Cerebellar nuclear complex (tissue), 1 donor: ENCODE measurements at places on chromosomes 13 and 19.

- no peak for DNase-seq
These were observed 24.9 kb downstream of the SIGLEC7 start for GRCh38 chr19:51166846-51167490.

- no peak for DNase-seq
These were observed 14.9 kb downstream of the LAIR2 start for GRCh38 chr19:54517483-54517882.

- DNase-seq = no peak
These were observed 8.0 kb upstream of the CCER2 start for GRCh38 chr19:38919837-38920601.

GRCh38 chr13:30877335-30877734 lies 28.7 kb upstream of the MEDAG start:
- DNase-seq = no peak

DNA sequence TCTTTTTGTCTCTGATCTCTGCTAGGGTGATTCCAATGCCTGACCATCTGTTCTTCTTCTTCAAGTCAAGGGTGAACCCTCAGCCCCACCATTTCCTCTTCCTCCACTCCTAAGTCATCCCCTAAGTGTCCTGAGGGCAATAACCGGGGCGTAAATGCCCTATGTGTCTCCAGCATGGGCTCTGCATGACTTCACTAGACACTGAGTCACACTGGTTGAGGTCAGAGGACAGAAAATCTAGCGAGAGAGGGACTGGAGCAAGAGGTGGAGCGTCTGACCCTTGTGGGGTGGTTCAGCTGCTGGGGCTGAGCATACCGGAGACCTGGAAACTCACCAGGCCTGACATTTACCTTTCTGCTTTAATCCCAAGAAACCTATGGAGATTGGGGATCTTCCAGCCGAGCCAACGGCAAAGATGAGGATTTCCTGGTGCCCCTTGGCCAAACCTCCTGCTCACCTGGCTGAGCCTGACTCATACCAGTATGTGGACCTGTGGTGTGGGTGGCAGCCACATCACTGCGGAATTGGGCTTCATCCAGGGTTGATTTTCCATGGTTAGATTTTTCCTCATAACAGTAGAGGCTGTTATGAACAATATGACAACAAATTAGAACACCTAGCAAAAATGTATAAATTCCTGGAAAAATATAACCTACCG lies 26.9 kb downstream of the SCGB2B2 start:
- DNase-seq = no peak

DNA sequence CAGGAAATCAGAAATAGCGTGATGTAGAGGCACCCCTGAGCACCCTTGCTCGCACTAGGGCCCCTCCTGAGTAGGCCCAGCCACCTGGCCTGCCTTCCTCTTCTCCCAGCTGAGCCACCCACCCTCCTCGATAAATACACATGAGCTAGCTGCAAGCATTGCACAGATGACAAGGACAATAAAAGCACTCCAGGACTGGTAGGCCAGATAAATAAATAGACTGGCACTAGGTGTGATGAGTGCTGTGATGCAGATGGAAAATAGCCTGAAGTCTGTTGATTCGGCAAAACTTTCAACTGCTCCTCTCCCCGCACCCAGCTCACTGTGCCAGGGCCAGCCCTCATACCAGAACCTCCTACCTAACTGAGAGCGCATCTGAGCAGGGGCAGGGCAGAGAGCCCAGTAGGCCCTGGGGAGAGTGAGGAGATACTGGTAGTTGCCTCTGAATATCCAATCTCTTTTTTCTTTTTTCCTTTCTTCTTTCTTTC lies 54.5 kb upstream of the GPI start:
- DNase-seq = no peak

DNA sequence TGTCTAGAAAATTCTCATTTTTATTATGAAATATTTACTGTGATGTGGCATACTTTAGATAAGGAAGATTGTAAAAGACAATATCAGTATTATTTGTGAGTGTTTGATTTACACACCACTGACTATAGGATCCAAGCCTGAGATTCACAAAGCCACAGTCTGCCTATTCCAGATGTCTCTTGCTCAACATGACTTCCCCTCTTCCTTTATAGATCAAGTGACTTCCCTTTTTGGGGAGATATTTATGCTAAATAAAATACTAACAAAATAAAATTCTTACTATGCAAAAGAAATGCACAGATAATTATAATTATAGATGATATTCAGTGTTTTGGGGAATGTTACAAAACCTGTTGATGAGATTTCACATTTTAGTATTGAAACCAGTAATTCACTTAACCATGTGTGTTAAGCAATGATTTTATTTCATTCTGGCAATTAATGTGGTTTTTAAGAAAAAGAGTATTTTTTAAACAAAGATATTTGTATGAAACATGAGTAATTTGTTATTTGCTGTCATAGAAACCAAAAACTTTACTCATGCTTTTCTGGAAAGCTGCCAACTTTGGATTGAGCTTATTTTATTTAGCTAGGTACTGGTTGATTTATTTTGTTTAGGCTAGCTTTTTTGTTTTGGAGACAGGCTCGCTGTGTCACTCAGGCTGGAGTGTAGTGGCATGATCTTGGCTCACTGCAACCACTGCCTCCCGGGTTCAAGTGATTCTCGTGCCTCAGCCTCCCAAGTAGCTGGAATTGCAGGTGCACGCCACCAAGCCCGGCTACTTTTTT lies 13.7 kb upstream of the GPR183 start:
- no peak for DNase-seq

DNA sequence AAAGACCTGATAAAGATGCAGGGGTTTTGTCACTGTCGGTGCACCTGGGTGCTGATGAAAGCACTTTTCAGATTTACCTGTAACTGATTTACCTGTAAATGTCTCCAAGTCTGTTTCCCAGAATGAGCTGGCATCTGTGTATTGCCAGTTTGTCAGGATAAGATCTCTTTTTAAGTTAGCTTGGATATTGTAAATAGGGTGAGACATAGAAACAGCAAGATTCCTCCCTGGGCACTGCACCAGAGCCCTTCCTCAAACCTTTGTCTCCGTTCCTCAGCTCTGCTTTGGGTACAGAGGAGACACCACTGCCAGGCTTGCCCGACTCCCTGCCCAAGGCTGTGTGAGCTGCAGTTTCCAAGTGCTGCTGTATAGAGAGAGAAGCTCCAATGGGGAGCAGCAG lies 158.6 kb downstream of the TNFRSF19 start:
- DNase-seq = no peak

DNA sequence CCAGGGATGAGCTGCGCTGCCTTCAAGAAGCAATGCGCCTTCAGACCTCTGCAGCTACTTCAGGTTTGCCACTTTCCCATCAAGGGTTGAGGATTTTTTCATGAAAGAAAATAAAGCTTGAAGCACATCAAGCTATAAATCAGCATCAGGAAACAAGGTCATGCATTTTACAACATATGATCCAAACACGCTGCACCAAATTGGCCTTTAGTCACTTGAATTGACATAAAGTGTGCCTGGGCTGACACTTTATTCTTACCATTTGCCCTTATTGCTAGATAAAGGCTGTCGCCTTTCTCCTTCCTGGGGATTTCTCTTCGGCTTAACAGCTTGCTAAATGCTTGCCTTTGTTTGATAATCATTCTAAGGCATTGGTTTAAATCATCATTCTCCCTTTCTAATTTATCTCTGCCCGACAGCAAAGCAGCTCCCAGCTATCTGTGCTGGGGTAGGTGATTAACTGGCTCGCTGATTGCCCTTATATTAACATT lies 87.7 kb downstream of the LHFPL6 start:
- DNase-seq = no peak

DNA sequence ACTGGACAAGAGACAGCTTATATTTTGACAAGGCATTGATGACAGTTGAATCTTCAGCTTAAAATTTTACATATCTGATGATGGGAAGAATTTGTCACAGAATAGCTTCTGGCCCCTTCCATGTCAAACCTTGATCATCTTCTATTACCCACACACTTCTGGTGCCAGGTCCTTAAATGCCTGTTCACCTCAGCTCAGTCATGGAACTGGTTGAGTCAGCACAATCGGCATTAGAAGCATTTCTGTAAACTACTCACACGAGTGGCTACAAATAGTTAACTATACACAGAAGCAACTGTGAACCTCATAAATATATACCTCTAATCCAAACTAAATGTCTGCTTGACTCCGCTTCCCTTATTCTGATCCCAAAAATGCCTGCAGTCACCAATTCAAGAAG lies 161.2 kb downstream of the FOXO1 start:
- DNase-seq = no peak

DNA sequence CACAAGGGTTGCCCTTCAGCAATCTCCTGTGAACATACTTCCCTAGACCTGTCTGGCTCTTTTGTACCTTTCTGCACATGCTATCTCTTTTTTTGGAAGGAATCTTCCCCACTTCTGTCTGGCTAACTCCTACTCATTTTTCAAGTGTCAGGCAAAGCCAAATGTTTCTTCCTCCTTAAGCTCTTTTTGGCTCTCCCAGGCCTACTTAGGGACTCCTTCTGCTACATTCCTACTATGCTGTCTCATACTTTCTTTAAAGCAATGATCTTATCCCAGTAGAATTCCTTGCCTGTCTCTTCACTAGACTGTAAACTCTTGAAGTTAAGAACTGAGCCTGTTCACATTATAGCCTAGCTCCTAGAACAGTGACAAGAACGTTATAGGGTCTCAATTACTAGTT lies 114.9 kb upstream of the WASF3 start:
- no peak for DNase-seq

- DNase-seq = no peak
These were observed 16.4 kb downstream of the PEPD start for GRCh38 chr19:33505148-33505547.

- no peak for DNase-seq
These were observed 583.7 kb upstream of the SPRY2 start for GRCh38 chr13:80924596-80924995.

- no peak for DNase-seq
These were observed 22.7 kb upstream of the KCTD15 start for GRCh38 chr19:33773704-33774624.

- no peak for DNase-seq
These were observed 1661.6 kb downstream of the SLITRK1 start for GRCh38 chr13:82220641-82221040.

DNA sequence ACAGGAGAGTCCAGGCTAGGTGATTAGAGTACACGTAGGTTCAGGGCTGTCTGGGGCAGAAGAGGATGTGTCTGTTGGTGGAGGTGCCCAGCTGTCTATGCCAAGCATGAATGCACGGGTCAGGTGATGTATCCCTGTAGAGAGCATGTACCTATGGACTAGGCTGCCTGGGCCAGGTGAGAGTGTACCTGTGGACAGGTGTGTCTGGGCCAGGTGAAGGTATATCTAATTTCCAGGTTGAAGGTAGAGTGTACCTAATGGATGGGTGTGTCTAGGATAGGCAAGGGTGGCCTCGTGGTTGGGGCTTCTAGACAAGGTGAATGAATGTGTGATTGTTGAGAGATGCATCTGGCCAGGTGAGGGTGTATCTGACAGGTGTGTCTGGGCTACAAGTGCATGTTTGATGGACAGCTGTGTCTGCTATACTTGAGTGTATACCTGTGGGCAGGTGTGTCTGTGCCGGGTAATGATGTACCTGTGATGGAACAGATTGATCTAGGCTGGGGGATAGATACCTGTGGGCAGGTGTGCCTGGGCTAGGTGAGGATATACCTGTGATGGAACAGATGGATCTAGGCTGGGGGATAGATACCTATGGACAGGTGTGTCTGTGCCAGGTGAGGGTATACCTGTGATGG lies 15.5 kb upstream of the ZNF414 start:
- DNase-seq = no peak

- no peak for DNase-seq
These were observed 1763.3 kb upstream of the MIR17HG start for GRCh38 chr13:89584058-89584620.

DNA sequence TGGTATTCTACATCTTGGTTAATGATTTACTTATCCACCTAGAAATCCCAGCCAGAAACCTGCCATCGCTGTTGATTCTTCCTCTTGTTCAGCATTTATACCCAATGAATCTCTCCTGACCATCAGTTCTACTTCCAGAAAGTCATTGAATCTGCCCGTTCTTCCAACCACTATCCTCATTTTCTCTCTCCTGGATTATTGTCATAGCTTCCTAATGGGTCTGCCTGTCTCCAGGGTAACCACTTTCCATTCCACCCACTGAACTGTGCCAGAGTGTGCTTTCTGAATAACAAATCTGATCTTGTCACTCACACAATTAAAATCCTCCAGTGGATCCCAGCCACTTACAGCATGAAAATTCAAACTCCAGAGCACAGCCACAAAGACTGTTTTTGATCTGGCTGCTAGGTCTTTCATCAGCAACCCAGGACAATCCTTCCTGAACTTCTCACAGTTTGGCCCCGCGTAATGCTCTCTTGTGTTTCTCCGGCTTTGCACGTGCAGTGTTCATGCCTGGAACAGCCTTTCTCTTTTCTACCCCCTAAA lies 330.6 kb downstream of the SPRY2 start:
- DNase-seq = no peak

- DNase-seq = no peak
These were observed 108.2 kb downstream of the EDNRB start for GRCh38 chr13:77810430-77810829.

DNA sequence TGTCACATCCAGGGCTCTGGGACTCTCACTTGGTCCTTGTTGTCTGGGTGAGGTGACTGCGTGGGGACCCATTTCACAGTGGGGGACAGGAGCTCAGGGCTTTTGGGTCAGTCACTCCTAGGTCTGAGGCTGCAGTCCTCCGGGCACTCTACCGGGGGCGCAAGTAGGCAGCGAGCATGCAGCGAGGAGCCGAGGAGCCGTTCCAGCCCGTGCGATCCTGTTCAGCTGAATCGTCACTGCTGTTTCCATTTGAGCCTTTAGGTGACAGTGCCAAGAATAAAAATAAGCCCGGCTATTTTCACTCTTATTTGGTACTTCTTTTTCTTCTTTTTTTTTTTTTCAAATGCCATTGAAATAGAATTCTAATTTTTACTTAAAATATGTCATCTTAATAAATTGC lies 126.5 kb downstream of the ZNF536 start:
- DNase-seq = no peak
